Adrenal gland (tissue), 19 donors: ENCODE measurements at places on chromosomes 4 and X. TPM values are rescaled to one million over a fixed set of nuclear protein-coding genes. Genes with fewer than 3 reads are reported as not detected.

The CLCN4 gene
- polyA plus RNA-seq = 3.6 TPM

DNA sequence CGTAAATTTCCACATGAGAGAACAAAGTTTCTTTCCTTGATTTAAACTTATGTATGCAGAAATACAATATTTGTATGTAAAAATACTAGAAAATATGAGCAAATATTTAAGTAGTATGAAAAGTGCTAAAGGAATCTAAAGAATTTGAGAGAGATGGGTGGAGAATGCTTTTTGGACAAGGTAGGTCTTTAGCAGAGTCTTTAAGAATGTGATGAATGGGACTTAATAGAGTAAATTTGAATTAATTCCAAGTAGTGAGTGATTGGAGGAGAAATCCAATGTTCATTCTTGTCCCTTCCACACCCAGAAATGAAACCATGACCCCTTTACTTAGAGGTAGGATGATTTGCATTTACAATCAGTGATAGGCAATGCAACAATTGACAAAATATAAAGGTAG, 570.9 kb upstream of the ZFP42 start:
- H3K4me1 ChIP-seq = no peaks in the 10 kb centered on the region
- no peak overlapping the region for H3K27ac ChIP-seq
- no peak for DNase-seq

- peaks cover 30% of the 10 kb centered on the region for H3K27me3 ChIP-seq
- H3K27ac ChIP-seq = no peak overlapping the region
- peak; percentile 58 for DNase-seq
Measured at GRCh38 chrX:40166582-40166981, 68.8 kb upstream of the BCOR start.

GRCh38 chr4:184433258-184433892, 41.0 kb downstream of the IRF2 start:
- H3K27me3 ChIP-seq = no peaks in the 10 kb centered on the region
- H3K36me3 ChIP-seq = peaks cover 4% of the 10 kb centered on the region
- H3K27ac ChIP-seq = peak overlapping the region; percentile 21

GRCh38 chrX:5084279-5084678, 1144.4 kb downstream of the NLGN4X start:
- H3K36me3 ChIP-seq = no peaks in the 10 kb centered on the region
- no peak overlapping the region for H3K27ac ChIP-seq
- no peak overlapping the region for H3K4me3 ChIP-seq

- no peaks in the 10 kb centered on the region for H3K36me3 ChIP-seq
- H3K4me1 ChIP-seq = no peaks in the 10 kb centered on the region
- no peak overlapping the region for H3K27ac ChIP-seq
Measured at GRCh38 chr4:66558651-66559050, 888.4 kb upstream of the EPHA5 start.
